Muscle of back (tissue), 13 donors: ENCODE measurements at places on chromosomes 1 and 21. TPM values are rescaled to one million over a fixed set of nuclear protein-coding genes. Genes with fewer than 3 reads are reported as not detected.
A peak's percentile ranks its signal among the peaks of the same experiment; 100 is the strongest.

DNA sequence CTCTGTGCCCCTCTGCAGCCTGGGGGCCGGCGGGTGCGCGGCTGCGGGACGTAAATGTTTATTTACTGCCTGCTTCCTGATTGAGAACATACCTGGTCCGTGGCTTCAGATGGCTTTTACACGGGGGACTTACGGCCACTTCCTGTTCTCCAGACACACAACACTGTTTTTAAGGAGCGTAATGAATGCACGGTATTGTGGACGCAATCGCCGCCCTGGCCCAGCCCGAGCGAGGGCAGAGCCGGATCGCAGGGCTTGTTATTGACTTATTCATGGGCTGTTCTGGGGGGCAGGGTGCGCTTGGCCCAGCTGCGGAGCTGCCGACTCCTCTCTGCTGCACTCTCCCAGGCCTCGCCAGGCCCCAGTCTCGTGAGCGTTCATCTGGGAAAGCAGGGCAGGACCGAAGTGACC is 52.8 kb upstream of the ACTRT2 start:
- DNase-seq = no peak

GRCh38 chr1:94025383-94026340 is 95.3 kb downstream of the ABCA4 start:
- no peak for DNase-seq

GRCh38 chr1:162954824-162955223 is 93.8 kb upstream of the CCDC190 start:
- DNase-seq = no peak

DNA sequence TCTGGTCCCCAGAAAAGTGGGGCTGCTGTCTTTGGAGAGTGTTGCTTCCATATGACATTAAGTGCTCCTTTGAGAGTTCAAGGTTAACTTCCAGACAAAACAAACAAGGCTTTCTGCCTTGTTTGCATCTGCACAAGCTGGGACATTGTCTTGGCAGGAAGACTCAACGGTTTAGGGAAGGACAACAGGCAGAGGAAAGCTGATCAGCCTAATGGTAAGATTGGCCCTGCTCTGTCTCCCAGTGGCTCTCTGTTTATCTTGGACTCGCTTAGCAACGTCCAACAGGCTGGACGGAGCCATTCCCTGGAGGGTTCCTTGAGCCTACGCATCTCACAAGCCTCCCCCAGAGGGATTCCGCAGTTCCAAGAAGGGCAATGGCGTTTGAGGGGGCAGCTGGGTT is 62.2 kb upstream of the SLC44A3 start:
- DNase-seq = no peak

DNA sequence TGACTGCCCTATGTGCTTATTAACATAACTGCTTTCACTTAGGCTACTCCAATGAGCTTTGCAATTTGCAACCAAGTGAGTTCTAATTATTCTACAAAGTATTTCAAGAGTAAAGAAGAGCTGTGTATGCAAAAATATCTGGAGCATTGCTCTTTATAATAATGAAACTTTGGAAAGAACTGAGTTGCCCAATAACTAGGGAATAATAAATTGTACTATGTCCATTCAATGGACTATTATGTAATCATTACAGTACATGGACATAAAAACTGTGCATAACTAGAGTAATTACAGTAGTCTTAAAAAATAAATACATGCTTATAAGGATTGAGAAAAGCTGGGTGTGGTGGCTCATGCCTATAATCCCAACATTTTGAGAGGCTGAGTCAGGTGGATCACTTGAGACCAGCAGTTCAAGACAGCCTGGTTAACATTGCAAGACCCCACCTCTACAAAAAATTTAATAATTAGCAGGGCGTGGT is 70.3 kb upstream of the JAK1 start:
- DNase-seq = no peak

GRCh38 chr1:167488786-167489185 is 29.5 kb downstream of the CD247 start:
- DNase-seq = no peak

DNA sequence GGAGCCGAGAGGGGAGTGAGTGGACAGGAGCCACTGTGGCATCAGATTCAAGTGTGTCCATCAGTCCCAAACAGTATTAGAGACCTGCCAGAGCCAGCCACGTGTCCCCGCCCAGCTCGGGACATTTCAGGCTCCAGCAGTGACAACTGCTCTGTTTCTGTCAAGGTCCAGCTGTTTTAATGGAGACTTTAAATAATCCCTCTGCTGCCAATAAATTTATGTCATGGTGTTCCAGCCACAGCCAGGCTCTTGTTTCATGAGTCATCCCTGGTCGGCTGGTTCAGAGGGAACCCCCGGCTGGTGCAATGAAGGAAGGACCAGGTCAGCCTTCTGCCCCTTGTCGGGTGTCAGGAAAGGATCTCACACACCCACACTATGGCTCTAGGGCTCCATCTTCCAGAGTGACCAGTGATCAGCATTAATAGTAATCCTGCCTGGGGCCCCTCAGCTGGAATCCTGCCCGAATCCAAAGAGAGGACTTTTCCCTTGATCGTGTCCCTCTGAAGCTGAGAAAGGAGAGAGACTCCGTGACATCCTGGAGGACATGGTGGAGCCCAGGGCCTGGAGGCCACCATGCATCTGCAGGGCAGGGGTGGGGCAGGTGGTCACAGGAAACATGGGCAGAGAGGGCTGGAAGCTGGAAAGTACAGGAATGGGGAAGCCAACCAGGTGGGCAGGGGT is 197.3 kb downstream of the MATN1 start:
- peak; percentile 42 for DNase-seq

The RNU1-1 gene
- not detected for polyA plus RNA-seq

The CORT gene
- 1.3 TPM for polyA plus RNA-seq

The FNBP1L gene
- 47.9 TPM for polyA plus RNA-seq

The REN gene
- polyA plus RNA-seq = not detected

The IL19 gene
- polyA plus RNA-seq = not detected

The IGSF3 gene
- polyA plus RNA-seq = 30.2 TPM
